Thoracic aorta (tissue), 2 donors: ENCODE measurements at places on chromosomes 5 and 9.

DNA sequence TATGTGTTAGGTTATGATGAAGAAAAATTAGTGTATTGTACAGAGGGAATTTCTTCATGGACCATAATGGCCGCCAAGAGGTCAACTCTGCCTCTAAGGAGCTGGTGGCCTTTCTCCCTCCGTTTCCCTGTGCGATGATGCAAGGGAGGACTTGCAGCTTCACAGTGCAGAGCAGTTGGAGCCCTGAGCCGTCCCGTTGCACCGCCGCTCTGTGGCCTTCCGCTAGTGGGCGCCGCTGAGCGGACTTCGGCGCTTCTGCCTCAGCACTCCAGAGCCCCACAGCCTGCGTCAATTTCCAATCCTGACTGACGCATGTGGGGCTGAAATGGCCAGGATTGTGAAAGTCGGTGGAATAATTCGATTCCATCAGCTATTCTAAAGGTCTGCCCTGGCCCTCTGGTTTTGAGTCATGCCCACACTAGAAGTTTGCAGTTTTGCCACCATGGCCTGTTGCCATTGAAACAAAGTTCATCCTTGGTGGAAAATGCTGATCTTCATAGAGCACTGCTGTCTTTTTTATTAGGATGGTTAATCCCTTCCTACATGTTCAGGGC, 22.7 kb upstream of the LECT2 start:
- no peak for DNase-seq

- peak; percentile 48 for DNase-seq
Measured at GRCh38 chr5:179313849-179314521, 31.3 kb downstream of the ADAMTS2 start.

DNA sequence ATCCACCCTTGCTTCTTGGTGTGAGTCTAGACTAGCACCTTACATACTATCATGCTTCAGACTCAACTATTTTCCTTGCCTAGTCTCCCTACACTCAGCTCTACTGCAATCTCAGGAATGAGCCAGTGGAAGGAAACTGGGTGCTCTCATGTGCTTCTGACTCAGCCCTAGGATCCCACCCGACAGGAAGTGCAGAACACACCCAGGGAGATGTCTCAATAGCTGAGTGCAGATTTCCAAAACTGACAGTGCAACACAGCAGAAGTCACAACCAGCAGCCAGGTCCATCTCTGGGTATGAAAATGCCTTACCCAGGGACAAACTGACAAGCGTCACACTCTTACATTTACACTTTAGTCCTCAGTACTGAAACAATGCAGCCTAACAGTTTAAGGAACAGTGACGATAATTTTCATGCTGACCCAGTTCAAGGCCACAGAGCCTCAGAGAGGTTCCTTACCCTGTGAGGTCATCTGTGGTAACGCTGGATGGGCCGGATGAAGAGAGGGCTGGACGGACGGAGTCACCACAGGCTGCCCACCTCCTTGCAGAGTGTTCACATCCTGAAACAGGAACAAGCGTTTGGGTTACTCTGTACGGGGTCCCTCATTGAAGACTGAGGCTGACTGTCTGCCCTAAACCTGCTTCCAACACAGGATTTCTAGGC, 33.0 kb downstream of the FKBP15 start:
- peak; percentile 25 for DNase-seq

GRCh38 chr5:20105915-20106314, 117.9 kb upstream of the CDH18 start:
- DNase-seq: no peak

DNA sequence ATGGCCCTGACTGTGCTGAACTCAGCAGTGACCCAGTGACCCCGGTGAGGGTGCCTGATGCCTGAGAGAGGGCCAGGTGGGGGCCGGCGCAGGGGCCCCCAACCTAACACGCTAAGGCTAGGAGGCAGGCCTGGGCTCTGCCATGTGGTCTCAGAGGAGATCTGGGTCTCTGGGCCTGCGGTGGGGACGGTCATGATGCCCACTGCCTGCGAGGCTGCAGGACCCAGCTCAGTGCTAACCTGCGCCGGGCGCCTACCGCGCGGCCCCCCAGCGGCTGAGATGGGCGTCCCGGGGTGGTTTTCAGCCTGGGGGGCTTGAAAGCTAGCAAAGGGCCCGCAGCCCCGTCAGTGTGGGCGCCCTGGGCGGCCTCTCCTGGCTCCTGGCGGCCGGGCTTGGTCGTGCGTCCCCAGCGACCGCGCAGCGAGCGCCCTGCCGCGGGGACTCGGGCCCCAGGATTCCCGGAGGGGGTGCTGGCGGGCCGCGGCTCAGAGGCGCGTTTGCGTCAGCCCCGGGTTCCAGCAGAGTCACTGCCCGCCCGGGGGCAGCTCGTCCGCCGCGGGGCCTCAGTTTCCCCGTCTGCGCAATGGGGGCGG, 2.5 kb downstream of the EGFL7 start:
- DNase-seq: no peak

DNA sequence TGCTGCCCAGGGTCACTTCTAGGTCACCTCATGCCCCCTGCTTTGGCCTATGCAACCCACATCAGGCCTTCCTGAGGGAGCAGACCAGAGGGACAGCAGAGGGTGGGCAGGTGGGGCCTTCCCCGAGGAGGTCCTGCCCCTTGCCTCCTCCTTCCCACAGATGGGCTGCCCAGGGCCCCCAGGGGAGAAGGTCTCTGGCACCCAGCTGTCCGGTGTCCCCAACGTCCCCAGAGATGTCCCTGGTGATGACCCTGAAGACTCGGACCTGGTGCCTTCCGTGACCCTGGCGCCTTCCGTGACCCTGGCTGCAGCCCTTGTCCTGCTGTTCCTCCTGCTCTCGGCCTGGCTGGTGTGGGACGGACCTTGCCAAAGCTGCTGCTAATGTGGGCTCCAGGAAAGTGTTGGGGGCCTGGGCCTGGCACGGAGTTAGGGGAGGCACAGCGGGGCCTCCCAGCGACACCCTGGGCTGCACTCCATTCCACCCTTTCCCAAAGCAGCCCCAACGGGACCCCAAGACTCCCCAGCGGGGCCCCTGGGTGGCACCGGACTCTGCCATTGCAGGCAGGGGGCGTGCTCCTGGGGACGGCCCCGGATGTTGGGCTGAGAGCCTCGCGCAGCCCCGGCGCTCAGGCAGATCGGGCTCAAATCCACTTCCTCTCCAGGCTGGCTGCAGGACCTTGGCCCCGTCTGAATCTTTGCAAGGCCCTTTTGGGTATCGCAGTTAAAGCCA, 6.8 kb upstream of the SLC2A6 start:
- no peak for DNase-seq

DNA sequence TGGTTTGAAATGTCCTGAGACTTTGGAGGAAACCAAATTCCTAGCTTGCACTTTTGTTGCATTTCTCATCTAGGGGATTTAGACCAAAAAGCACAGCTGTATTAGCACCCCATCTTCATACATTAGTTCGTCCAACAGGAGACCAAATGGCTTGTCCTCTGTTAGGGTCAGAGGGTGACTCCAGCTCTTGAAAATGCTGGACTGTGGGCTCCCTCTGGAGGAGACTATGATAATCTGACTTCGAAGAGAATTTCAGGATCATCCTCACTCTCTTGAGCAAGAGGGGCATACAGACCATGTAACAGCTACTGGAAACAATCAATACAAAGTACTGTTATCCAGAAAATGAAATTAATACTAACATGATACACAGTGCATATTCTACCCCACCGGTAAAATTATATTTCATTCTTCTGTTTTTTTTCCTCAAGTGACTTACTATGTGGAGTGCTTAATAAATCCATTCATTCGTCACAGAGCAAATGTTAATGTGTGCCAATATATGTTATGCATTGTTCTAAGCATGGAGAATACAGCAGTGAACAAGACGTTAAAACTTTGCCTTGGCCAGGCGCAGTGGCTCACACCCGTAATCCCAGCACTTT, 63.7 kb upstream of the PPP2CA start:
- no peak for DNase-seq

DNA sequence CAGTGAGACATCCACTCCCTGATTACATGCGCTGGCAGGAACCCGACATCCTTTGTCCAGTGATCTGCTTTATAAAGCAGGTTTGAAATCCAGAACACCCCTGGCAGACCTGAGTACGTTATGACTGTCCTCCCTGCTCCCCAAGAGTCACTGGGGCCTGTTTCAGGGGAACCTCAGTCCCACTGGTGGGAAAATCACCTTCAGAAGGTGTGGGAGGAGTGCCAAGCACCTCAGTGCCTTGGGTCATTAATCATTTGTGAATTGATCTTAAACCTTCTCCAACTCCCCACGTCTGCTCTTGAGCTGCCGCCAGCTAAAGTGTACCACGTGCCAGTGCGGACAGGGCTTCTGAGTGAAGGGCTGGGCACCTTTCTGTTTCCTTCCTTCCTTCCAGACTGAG, 16.2 kb downstream of the SLC6A3 start:
- no peak for DNase-seq

GRCh38 chr9:5455181-5455580, 4.8 kb downstream of the CD274 start:
- DNase-seq: no peak

GRCh38 chr9:97487861-97488260, 13.6 kb upstream of the TMOD1 start:
- DNase-seq: no peak

GRCh38 chr9:3179711-3180110, 335.8 kb upstream of the PUM3 start:
- DNase-seq: no peak

DNA sequence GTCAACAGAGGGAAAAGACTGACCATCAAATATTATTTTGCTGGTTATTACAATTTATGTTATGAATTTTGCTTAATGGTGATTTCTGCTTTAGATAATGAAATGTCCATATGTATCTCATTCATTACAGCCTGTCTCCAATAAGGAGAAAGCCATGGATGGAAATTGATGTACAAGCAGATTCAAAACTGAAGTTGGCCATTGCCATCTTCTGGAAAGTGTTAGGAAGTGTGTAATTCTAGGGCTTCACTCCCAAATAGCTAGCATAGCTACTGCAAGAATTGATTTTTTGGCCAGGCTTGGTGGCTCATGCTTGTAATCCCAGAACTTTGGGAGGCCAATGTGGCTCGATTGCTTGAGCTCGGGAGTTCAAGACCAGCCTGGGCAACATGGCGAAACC, 45.8 kb downstream of the DYNC2I2 start:
- DNase-seq: no peak

GRCh38 chr5:33445798-33446197, 5.0 kb downstream of the TARS1 start:
- DNase-seq: no peak

DNA sequence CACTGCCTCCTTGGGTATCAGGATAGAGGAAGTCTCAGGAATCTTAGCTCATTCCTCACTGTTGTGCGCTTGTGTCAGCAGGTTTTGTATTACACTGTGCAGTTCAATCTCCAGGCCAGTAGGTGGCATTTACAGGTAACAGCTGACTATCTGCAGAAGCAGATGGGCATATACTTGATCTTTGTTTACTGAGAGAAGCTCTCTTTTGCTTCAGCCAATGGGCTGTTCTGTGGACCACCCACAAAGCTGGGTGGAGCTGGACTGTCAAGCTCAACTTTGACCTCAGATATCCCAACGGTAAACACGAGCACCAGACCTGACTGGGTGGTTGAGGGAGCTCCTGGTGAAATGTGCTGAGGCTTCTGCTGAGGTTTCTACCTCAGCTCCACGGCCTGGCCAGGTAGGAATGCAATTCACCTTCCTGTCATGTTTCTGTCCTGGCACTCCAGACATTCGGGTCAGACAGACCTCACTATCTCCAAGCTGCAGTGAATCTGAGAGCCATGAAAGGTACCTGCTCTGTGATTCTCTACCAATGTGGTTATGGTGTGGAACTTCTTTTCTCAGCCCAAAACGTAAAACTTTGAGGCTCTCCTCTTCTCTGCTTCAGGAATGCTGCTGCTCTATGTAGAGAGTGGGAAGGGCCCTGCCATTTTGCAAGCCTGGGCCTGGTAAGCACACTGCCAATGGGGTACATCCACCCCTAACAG, 167.9 kb upstream of the ACTBL2 start:
- no peak for DNase-seq

DNA sequence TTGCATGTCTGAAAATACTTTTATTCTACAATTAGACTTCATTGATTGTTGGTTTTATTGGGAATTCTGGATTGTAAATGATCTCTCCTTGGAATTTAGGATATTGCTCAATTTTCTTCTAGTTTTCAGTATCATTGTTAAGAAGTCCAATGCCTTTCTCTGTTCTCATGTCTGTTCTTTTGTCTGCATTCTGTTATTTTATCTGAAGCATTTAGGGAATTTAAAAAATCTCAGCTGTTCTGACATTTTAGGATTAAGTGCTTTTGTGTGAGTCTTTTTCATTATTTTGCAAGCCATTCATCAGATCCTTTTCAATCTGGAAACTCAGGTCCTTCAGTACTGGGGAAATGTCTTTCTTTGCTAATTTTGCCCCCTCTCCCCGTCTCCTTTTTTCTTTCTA, 4.4 kb upstream of the FER start:
- DNase-seq: no peak

GRCh38 chr9:127181595-127182190, 59.3 kb upstream of the ANGPTL2 start:
- DNase-seq: no peak

DNA sequence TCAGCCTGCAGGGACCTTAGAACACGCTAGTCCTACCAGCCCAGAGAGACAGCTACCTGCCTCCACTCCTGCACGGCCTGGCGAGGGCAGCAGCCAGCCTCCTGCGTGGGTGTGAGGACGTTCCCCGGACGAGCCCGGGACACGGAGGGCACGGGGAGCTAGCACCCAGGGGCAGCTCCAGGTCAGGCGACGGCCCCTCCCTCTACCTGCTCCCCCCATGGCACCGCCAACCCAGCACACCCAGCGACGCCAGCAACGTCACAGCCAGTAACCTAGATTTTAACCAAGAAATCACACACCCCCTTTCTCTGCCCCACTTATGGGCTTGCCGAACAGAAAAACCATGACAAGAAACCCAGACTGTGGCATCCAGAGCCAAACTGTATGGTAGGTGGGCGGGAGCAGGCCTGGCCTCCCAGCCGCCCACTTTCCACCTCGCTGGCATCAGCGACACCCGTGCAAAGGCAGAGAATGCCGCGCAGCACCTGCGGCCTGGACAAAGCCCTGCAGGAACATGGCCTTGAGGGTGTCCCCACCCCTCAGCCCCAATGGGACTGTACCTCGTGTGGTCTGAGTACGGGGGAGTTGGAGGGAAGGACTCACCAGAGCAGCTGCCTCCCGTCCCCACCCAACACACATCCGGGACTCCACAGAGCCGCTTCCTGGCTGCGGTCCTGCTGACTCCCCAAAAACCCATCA, 47.9 kb downstream of the NACC2 start:
- DNase-seq: no peak

- no peak for DNase-seq
Measured at GRCh38 chr5:140977003-140977402, 10.7 kb downstream of the PCDHAC2 start.
